ENCODE measurements at places on chromosomes 7 and 10. TPM values are rescaled to one million over a fixed set of nuclear protein-coding genes. Genes with fewer than 3 reads are reported as not detected.

- DNase-seq = no peak
These were observed 46.4 kb upstream of the LEP start for GRCh38 chr7:128194533-128195282.

Gene ETV1
- total RNA-seq = not detected

DNA sequence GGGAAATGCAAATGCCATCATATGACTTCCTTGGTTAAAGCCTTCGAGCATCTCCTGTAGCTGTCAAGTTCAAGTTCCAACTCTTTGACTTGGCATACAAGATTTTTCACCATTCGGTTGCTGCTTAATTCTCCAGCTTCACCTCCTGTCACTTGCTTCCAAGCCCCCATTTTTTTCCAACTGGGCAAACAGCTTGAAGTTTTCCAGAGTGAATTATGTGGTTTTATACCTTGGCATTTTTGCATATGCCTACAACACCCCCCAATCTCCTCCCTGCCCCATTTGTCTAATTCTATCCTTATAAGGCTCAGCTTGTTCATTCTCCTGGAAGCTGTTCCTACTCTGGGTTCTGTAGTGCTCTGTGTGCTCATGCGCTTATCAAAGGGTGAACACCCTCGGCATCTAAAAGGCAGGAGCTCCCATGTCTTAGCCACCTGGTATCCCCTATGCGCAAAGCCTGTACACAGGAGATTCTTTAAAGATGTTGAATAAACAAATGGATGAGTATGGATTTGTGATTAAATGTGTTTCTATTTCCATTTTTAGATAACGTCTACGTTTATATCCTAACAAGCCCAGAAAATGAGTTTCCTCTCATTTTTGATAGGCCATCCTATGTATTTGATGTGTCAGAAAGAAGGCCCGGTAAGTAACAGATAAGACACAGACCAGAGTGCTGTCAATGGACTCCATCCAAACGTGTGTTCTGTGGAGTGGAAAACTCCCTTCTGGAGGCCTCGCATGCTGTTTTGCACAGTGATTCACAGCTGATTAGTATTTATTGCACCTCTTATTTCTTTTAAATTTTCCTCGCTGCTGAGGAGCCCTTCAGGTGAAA is 52.5 kb downstream of the CDHR3 start:
- DNase-seq = no peak

DNA sequence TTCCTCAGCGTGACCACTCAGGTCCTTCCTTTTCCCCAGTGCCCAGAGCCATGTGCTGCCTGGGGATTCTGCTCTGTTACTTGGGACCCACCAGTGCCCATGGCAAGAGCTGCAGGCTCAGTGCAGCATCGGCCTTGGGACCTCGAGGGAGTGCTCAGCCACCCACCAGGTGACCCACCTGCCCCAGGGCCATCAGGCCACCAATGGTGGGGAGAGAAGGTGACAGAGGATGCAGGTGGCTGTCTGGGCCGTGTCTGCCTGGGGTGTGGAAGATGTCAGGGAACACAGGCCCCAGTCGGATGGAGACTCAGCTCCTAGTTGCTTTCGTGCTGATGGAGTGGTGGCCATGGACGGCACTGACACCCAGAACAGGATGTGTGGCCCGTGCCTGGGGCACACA is 104.7 kb upstream of the FAM20C start:
- no peak for DNase-seq

- no peak for DNase-seq
These were observed 16.2 kb upstream of the NME8 start for GRCh38 chr7:37832194-37832593.

DNA sequence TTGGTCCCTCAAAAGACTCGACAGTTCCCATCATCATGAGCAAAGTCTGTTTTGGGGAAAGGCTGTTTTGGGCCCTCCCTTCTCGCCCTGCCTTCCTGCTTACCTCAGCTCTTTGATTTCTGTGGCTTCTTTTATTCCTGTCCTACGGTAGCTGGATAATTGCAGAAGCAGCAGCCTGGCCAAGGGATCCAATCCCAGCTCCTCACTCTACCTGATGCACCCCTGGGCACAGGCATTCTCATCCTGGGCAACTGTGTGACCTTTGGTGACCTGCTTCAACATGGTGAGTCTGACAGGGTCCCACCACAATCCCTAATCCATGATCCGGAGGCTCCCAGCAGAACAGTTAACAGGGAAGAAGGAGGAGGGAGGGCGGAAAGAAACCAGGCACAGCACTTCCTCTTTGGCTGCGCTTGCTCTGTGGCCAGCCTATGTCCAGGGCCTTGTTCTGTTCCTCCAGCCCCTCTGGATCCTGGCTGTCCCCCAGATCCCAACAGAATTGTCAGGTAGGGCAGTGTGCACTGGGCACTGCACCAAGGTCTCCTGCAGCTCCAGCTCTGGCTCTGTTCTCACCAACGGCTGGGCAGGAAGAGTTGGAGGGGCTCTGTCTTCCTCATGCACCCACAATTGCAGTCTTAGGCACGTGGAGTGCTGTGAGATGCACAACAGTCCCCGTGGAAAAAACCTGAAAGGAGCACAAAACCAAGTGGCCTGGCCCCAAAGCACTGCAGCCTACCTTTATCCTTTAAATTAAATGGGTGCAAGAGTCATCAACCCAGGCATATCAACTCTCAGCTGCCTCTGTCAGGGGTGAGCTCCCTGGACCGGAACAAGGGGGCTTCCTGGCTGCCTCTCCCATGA is 144.4 kb downstream of the PTPN20 start:
- no peak for DNase-seq

Gene COL17A1
- not detected for total RNA-seq

Gene FGF8
- not detected for total RNA-seq

DNA sequence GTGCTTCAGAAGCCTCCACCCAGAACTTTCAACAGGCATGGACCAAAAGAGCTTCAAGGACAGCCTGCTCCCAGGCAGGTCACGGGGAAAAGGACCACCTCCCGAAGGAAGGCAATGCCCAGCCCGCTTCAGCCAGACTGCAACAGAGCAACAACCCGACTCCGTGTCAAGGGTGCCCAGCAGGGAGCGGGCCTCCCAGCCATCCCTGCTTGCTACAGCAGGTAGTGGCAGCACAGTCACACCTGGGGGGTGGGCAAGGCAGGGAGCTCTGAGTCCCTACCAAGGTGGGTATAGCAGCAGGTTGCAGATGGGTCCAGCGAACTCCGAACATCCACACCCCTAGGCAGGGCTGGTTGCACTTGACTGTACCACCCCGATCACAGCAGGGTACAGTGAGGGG is 467.8 kb upstream of the PFKP start:
- DNase-seq = no peak

Gene TBL2
- total RNA-seq = 35.2 TPM

Gene MKRN1
- 87.7 TPM for total RNA-seq

DNA sequence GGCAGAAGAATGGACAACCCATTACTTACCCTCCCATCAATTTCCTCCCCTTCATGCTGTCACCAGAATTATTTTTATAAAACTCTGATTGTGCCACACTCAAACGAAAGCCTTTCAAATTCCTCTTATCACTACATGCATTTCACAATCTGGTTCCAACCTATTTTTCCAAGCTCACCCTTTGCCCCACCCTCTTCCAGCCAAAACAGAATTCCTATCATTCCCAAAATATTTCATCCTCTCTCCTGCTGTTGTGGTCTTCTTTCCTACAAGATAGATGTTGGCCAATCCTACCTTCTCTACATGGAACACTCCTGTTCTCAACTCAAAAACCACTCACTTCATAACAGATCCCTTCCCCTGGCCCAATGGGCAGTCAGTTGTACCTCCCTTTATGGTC is 111.5 kb downstream of the ELAPOR2 start:
- DNase-seq = no peak

GRCh38 chr10:24953675-24954074 is 1.3 kb upstream of the PRTFDC1 start:
- no peak for DNase-seq

DNA sequence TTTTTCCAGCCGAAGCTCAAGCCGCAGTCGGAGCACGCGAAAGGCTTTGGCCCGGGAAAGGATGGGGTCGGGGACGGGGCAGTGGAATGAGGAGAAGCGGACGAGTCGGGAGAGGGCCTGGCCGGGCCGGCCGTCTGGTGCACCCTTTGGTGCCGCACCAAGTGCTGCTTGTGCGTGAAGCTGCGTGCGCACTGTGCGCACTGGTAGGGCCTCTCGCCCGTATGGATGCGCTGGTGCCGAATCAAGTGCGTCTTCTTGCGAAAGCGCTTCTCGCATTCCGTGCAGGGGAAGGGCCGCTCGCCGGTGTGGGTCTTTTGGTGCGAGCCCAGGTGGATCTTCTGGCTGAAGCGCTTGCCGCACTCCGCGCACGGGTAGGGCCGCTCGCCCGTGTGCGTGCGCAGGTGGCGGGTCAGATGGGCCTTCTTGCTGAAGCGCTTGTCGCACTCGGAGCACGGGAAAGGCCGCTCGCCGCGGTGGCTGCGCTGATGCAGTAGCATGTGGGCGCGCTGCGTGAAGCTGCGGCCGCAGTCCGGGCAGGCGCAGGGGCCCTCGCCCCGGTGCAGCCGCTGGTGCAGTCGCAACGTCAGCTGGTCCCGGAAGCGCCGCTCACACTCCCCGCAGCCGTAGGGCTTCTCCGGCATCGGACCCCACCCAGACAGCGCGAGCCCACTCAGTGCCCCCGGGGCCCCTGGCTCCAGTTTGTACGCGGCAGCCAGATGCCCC is 7.8 kb downstream of the ZNF467 start:
- no peak for DNase-seq

DNA sequence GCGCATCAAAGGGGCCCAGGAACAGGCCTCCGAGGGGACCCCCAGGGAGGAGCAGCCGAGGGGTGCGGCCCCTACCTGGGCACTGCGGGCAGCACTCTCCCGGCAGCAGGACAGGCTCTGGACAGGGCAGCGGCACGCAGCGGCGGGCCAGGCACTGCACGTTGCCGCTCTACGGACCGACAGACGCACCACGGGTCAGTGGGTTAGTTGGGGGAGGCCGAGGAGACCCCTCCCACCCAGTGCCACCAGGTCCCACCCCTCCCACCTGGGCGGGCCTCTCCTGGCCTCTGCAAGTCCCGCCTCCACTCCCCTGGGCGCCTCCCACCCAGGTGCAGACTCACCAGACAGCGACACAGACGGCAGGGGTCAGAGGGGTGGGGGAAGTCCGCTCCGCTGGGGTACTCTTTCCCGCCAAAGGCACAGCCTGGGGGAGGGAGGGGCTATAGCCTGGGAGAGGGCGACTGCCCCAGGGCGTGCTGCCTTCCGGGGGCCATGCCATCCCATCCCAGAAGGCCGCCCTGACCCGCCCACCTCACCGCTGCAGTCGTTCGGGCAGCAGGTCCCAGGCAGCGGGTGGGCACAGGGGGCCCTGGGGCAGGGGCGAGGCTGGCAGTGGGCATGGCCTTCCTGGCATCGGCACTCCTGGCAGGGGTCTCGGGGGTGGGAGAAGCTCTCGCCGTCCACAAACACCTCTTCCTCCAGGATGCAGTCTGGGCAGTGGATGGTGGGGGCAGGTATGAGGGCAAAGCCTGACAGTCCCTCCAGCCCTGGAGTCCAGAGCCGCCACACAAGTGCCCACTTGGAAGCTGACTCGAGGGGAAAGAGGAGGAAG is 19.2 kb downstream of the KCP start:
- DNase-seq = no peak

Gene EEPD1
- total RNA-seq = 0.82 TPM

Gene GALNT17
- not detected for total RNA-seq

Gene SAMD9
- 6.8 TPM for total RNA-seq

DNA sequence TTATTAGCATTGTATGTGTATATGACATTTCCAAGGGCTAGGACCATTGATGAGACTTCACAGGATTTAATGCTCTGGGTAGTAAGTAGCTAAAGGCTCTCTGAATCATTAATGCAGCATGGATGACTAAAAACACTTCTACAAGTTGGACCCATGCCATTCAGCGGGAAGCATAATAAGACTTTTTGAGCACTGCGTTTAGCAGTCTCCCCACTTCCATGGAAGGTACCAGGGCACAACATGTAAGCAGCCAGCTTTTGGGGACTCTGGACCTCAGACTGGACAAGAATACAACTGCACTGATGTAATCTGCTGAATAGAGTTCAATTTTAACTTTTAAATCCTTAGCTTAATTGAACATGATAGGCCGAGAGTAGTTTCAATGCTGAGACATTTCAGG is 191.7 kb upstream of the IMMP2L start:
- DNase-seq = no peak

Gene WNT8B
- 0.45 TPM for total RNA-seq

DNA sequence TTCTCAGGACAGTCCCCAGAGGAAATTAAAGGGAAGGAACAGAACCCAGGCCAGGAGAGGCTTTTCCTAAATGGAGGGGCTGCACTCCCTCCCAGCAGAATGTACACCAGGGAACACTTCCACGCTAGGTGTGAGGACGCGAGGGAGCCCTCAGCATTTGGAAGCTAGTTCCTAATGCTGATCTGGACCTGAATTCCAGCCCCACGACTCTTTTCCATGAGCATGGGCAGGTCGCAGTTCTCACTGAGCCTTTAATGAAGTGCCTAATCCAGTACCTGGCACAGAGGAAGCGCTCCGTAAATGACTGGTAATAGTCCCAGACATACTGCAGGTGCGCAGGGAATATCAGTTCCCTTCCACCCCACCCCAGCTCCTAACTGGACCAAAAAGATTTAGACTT is 1.1 kb downstream of the ALOX5 start:
- no peak for DNase-seq

Gene EPHB6
- total RNA-seq = 32.8 TPM

DNA sequence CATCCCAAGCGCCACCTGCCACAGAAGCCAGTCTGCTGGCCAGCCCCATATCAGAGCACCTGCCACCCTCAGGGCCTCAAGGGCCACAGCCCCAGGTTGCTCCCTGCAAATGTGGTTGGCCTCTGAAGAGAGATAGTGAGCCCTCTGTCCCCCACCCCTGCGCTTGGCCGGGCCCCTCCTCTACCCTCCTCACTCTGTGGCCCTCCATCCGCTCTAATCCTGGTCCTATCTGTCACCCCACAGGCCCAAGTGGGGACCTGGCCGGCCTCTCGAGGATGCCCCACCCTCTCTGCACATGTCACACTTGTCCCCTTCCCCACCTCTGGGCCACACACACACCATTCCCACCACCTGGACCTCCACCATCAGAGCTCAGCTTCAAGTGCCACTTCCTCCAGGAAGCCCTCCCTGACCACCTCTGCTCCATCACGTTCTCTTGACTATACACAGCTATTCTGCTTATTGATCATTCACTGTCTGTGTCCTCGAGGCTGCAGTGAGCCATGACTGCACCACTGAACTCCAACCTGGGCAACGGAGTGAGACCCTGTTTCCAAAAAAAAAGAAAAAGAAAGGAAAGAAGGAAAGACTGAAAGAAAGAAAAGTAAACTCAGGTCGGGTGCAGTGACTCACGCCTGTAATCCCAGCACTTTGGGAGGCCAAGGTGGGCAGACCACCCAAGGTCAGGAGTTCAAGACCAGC is 42.4 kb downstream of the TNRC18 start:
- no peak for DNase-seq

Measured in activated naive CD4-positive, alpha-beta T cell treated with anti-CD3 and anti-CD28 coated beads, Interleukin-2, amount 50 U/mL, for 72 hours (primary cell).